ENCODE measurements at places on chromosomes 7 and 10. TPM values are rescaled to one million over a fixed set of nuclear protein-coding genes. Genes with fewer than 3 reads are reported as not detected.
A peak's percentile ranks its signal among the peaks of the same experiment; 100 is the strongest.

GRCh38 chr10:81498011-81498551, 376.9 kb upstream of the NRG3 start:
- no peaks in the 10 kb centered on the region for H3K27me3 ChIP-seq
- H3K4me3 ChIP-seq: no peak overlapping the region

DNA sequence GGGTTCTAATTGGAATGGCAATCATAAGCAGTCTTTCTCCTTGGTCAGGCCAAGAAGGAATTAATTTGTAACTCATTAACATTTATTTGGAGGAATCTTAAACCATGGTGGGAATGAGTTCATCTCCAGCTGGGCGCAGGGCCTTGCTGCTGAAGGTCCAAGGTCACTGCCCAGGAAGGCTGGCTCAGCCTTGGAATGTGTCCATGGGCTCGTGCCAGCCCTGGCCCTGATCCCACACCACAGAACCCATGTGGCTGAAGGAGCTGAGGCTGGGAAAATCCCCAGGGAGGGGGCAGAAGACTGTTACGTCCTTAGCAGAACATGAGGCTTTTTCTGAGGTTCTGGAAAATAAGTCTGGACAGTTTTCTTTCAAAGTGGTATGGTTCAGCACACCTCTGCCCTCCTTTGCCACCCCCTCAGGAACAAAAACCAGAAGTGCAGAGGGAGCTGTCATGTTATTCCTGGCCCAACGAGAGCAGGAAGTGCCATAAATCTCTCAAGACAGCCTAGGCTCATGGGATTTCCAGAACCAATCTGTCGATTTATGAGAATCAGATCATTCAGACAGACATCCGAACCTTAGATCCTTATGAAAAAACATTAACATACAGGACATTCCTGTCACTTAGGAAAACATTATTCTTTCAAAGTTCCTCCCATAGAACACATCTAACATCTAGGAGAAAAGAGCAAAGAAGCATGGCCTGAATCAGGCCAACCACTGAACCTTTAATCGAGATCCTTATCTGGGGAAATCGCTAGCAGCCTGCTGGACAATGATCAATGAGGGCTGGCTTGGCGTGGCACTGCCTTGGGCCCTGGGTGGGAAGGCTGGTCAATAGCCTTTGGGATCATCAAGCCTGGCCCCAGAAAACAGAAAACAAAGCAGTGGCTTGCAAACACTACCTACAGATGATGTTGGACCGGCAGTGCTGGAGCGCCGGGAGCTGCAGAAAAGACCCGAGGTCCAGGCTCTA, 134.3 kb downstream of the TAX1BP1 start:
- no peak overlapping the region for H3K4me3 ChIP-seq
- no peaks in the 10 kb centered on the region for H3K36me3 ChIP-seq
- H3K4me1 ChIP-seq: no peaks in the 10 kb centered on the region
- no peaks in the 10 kb centered on the region for H3K27me3 ChIP-seq
- DNase-seq: no peak

Gene GPR26
- not detected for total RNA-seq

- DNase-seq: no peak
- H3K27ac ChIP-seq: no peak overlapping the region
- no peaks in the 10 kb centered on the region for H3K4me1 ChIP-seq
- no peaks in the 10 kb centered on the region for H3K36me3 ChIP-seq
- H3K27me3 ChIP-seq: no peaks in the 10 kb centered on the region
- H3K4me3 ChIP-seq: no peak overlapping the region
Observed at GRCh38 chr7:138167869-138168296, 91.6 kb downstream of the AKR1D1 start.

Gene MKLN1
- 52.9 TPM for total RNA-seq

DNA sequence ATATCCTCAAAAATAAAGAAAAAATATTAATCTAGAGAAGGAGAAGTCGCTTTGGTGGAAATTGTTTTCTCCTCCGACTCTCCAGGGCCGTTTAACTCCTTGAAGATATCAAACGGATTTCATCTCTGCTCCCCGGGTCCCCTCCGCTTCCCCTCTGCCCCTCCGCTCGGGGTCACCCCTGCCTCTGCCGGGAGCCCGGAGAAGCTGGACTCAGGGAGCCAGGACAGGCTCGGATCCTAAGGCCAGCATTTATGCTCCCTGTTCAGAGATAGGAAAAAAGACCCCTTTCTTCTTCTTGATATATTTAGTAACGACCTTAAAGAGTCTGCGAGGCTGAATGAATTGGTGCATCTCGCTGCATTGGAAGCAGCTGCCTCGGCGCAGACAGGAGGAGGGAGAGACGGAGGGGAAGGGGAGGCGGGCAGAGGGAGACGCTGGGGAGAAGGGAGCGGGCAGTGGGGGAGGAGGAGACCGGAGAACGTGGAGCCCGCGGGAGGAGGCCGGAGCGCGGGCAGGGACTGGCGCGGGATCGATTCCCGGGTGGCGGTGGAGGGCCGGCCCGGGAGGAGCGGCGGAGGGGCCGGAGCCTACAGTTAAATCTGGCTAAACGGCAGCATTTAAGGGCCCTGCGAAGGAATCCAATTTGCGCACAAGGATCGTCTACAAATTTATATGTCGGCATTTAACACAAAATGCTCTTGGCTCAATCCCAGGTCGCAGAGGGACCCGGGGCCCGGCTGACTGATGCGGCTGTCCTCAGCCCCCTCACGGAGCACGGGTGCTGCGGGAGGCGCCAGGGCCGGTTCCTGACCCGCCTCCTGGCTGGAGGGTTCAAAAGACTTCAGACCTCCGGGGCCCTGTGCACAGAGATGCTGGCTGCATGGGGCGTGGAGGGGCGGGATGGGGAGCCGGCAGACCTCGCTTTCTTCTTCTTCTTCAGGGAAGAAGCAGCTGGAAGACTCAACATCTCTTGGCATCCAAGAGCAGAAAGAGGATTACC, 55.6 kb downstream of the CRTAC1 start:
- no peak for DNase-seq
- peaks cover 9% of the 10 kb centered on the region for H3K27me3 ChIP-seq
- H3K4me1 ChIP-seq: no peaks in the 10 kb centered on the region
- H3K27ac ChIP-seq: no peak overlapping the region
- H3K36me3 ChIP-seq: no peaks in the 10 kb centered on the region

- no peaks in the 10 kb centered on the region for H3K4me1 ChIP-seq
- no peak for DNase-seq
- H3K4me3 ChIP-seq: no peak overlapping the region
- H3K36me3 ChIP-seq: no peaks in the 10 kb centered on the region
Observed at GRCh38 chr10:1581189-1581588, 156.1 kb downstream of the ADARB2 start.

DNA sequence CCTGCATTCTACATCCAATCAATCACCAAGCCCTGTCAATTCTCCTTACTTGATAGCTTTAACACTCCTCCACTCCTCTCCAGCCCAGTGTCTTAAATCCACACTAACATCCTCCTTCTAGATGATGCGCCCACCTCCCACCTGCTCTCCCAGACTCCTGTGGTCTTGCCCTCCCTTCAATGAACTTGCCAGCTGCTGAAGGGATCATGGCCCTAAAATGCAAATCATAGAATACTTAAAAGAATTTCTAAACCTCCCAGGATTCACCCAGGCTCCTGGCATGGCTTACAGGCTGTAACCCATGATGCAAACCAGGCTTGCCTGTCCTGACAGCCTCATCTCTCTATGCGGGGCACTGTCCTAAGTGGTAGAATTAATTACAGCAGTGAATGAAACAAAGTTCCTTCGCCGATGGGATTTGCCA, 43.6 kb downstream of the SYPL1 start:
- H3K27me3 ChIP-seq: no peaks in the 10 kb centered on the region
- H3K4me1 ChIP-seq: no peaks in the 10 kb centered on the region
- H3K4me3 ChIP-seq: no peak overlapping the region
- peak overlapping the region; percentile 73 for H3K27ac ChIP-seq

GRCh38 chr10:126964190-126964589, 59.0 kb downstream of the DOCK1 start:
- no peak overlapping the region for H3K4me3 ChIP-seq
- H3K27me3 ChIP-seq: no peaks in the 10 kb centered on the region
- H3K27ac ChIP-seq: no peak overlapping the region
- no peak for DNase-seq

GRCh38 chr10:96972264-96972663, 140.2 kb downstream of the LCOR start:
- H3K4me1 ChIP-seq: no peaks in the 10 kb centered on the region
- no peak overlapping the region for H3K4me3 ChIP-seq
- no peak for DNase-seq
- no peak overlapping the region for H3K27ac ChIP-seq
- H3K27me3 ChIP-seq: no peaks in the 10 kb centered on the region
